ENCODE measurements at places on chromosomes 6 and 20. TPM values are rescaled to one million over a fixed set of nuclear protein-coding genes. Genes with fewer than 3 reads are reported as not detected.

Gene TCF15
- total RNA-seq, result 0.12 TPM

Gene SRMS
- not detected for total RNA-seq

Gene KIAA1755
- total RNA-seq, result not detected

Gene NKX2-4
- not detected for total RNA-seq

GRCh38 chr6:92582211-92582610 is 837.1 kb downstream of the EPHA7 start:
- H3K27ac ChIP-seq, result no peak overlapping the region
- no peaks in the 10 kb centered on the region for H3K27me3 ChIP-seq
- H3K4me1 ChIP-seq, result no peaks in the 10 kb centered on the region
- H3K4me3 ChIP-seq, result no peak overlapping the region

DNA sequence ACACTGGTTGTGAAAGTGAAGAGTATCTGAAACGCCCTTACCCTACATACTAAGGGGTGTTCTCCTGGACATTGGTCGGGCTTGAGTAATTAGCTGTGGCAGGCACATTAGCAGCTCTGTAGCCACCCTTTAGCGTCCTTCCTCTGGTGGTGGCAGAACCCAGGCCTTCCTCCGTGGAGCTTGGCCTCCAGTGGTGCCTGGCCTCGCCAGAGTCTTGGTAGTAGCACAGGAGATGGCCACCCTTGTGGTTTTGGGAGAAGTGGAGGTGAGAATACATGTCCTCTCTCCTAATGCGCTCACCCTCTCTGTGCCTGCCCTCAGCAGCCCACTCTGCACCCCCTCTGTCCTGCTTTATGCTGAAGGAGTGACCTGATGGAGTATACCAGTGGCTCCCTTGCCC is 17.6 kb upstream of the UQCC2 start:
- no peak overlapping the region for H3K27ac ChIP-seq
- peaks cover 8% of the 10 kb centered on the region for H3K27me3 ChIP-seq
- peaks cover 5% of the 10 kb centered on the region for H3K4me1 ChIP-seq
- H3K4me3 ChIP-seq, result no peak overlapping the region
- DNase-seq, result no peak
- H3K36me3 ChIP-seq, result no peaks in the 10 kb centered on the region

DNA sequence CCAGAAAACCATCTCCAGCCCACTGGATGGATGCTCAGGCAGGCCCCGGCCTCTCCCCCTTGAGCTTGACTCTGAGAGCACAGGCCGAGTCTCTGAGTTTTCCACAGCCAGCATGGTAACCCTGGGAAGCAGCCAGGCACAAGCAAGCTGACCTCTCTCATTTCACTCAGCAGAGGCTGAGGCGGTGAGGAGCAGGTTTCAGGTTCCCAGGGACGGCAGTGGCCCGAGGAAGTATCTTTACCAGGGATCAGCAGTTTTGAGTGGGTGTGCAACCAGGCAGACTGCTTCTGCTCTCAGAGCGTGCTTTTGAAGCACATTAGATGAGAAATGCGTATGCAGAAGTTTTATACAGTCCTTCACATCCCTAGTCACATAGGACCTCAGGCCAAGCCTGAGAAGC is 12.6 kb downstream of the HCK start:
- no peak overlapping the region for H3K4me3 ChIP-seq
- H3K27me3 ChIP-seq, result peaks cover 15% of the 10 kb centered on the region
- no peaks in the 10 kb centered on the region for H3K36me3 ChIP-seq
- no peak overlapping the region for H3K27ac ChIP-seq
- H3K4me1 ChIP-seq, result peaks cover 9% of the 10 kb centered on the region
- no peak for DNase-seq

GRCh38 chr6:39114388-39114703 is 640 bp downstream of the SAYSD1 start:
- peak overlapping the region; percentile 87 for H3K4me3 ChIP-seq
- no peak for DNase-seq
- H3K36me3 ChIP-seq, result peaks cover 6% of the 10 kb centered on the region
- H3K4me1 ChIP-seq, result peaks cover 51% of the 10 kb centered on the region
- no peaks in the 10 kb centered on the region for H3K27me3 ChIP-seq
- peak overlapping the region; percentile 97 for H3K27ac ChIP-seq

- H3K36me3 ChIP-seq, result no peaks in the 10 kb centered on the region
- H3K27me3 ChIP-seq, result peaks cover 12% of the 10 kb centered on the region
- no peak for DNase-seq
- no peaks in the 10 kb centered on the region for H3K4me1 ChIP-seq
- H3K27ac ChIP-seq, result no peak overlapping the region
These were observed 44.7 kb downstream of the EYA2 start for GRCh38 chr20:46939031-46939965.

GRCh38 chr6:154792761-154793160 is 59.5 kb downstream of the SCAF8 start:
- no peak overlapping the region for H3K4me3 ChIP-seq
- no peaks in the 10 kb centered on the region for H3K27me3 ChIP-seq
- H3K27ac ChIP-seq, result no peak overlapping the region
- no peak for DNase-seq
- H3K4me1 ChIP-seq, result peaks cover 9% of the 10 kb centered on the region
- H3K36me3 ChIP-seq, result peaks cover 39% of the 10 kb centered on the region

GRCh38 chr6:132391391-132392269 is 9.6 kb downstream of the MOXD1 start:
- H3K36me3 ChIP-seq, result no peaks in the 10 kb centered on the region
- H3K4me3 ChIP-seq, result no peak overlapping the region
- no peak overlapping the region for H3K27ac ChIP-seq
- H3K27me3 ChIP-seq, result peaks cover 28% of the 10 kb centered on the region
- H3K4me1 ChIP-seq, result no peaks in the 10 kb centered on the region
- DNase-seq, result no peak

DNA sequence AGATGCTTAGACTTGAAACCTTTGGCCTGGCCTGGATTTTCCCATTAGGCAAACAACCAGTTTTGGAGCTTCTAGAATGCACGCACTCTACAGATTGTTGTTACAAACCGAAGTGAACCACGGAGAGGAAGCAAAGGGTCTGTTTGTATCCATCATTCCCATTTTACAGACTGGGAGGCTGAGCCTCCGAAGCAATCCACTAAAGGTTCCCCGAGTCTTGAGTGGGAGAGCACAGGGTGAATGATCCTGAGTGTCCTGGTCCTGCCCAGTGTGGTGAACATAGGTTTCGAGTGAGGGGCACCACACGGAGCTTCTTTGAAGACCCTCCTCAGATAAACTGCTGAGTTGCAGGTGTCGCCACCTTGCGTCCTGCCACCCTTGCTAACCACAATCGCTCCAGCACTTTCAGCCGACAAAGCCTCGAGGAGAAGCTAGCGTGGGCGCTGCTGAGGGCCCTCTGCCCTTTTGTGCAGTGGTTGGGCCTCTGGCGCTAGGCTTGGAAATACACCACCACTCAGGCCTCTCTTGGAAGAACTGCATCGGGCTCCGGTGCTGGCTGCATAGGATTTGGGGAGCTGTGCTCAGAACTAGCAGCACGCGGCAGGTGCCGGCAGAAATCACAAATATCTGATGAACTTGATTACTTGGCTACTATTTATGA is 1.4 kb upstream of the PRDM13 start:
- H3K4me3 ChIP-seq, result peak overlapping the region; percentile 19
- peak overlapping the region; percentile 62 for H3K27ac ChIP-seq
- H3K4me1 ChIP-seq, result peaks cover 28% of the 10 kb centered on the region
- H3K36me3 ChIP-seq, result peaks cover 4% of the 10 kb centered on the region
- peaks cover 85% of the 10 kb centered on the region for H3K27me3 ChIP-seq
- peak; percentile 61 for DNase-seq

- peaks cover 5% of the 10 kb centered on the region for H3K27me3 ChIP-seq
- H3K36me3 ChIP-seq, result no peaks in the 10 kb centered on the region
- no peak overlapping the region for H3K4me3 ChIP-seq
- DNase-seq, result no peak
- no peaks in the 10 kb centered on the region for H3K4me1 ChIP-seq
These were observed 197.4 kb downstream of the ESR1 start for GRCh38 chr6:152004896-152005295.

Measured in activated CD4-positive, alpha-beta T cell treated with anti-CD3 and anti-CD28 coated beads, Interleukin-2, amount 10 ng/mL, durations not matched to agents 24 days and 14 days (primary cell).